ENCODE measurements at places on chromosomes 13 and 19.

GRCh38 chr19:18649371-18650020 is 12.7 kb downstream of the KLHL26 start:
- peak; percentile 48 for DNase-seq

GRCh38 chr19:51544038-51544437 is 12.6 kb upstream of the SIGLEC6 start:
- no peak for DNase-seq

GRCh38 chr13:40238761-40239160 is 427.7 kb downstream of the FOXO1 start:
- DNase-seq: no peak

DNA sequence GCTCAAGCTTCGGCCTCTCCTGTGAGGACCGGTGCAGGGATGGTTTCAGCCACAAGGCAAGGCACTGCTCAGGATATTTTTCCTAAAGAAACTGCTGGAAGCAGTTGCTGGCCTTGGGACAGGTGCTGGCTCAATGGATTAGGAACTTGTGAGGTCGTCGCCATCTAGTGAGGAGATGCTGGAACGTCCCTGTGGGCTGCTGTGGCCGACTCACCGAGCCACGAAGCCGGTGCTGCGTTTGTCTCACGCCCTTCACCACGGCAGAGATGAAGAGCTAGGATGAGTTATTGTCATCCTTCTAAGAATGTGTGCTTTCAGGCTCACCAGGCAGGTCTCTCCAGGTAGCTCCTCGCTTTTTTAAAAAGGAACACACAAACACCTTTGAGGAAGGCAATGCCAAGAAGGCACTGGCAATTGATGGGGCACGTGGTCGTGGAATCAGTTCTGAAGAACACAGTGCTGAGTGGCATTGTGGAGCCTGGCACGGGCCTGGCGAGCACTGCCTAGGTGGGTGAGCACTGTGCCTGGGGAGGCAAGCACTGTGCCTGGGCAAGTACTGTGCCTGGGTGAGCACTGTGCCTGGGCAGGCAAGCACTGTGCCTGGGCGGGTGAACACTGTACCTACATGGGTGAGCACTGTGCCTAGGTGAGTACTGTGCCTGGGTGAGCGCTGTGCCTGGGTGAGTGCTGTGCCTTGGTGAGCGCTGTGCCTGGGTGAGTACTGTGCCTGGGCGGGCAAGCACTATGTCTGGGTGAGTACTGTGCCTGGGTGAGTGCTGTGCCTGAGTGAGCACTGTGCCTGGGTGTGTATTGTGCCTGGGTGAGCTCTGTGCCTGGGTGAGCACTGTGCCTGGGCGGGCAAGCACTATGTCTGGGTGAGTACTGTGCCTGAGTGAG is 140.4 kb downstream of the TEX29 start:
- DNase-seq: peak; percentile 27

DNA sequence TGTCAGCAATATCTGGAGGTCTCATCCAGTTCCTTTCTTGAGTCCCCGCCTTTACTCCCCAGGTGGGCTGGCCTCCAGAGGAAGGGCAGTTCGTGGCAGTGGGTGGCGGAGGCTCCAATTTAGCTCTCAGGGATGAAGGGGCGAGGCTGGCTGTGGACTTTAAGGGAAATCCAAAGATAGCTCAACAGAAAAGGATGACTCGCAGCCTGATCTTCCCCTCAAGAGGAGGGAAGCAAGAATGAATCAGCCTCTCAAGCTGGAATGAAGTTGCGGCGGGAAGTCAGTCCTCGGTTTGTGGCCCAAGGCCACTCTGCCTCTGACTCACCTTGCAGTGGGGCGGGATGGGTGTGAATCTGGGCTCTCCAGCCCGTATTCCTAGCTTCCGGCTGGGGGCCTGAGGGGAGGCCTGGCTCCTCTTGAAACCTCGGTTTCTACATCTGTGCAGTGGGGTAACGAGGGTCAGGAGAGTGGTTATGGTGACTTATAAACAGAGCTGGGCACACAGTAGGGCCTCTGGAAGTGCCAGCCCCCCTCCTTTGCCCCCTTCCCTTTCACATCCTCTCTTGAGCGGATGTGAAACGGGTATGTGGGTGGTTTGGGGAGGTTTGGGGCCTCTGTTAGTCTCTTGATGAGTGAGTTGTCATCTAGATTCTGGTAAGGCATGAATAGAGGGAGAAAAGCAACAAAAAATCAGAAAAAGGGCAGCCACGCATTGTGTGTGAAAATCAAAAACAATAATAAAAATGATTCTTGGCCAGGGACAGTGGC is 10.5 kb upstream of the SMG9 start:
- DNase-seq: peak; percentile 98

Data from iris pigment epithelial cell (primary cell).